ENCODE measurements at places on chromosomes 1 and 21. TPM values are rescaled to one million over a fixed set of nuclear protein-coding genes. Genes with fewer than 3 reads are reported as not detected.

GRCh38 chr1:17360272-17360956 lies 11.6 kb upstream of the PADI6 start:
- DNase-seq, result no peak

The NHLH2 gene
- total RNA-seq, result not detected

The LCE2A gene
- total RNA-seq, result not detected

GRCh38 chr1:67705735-67706453 lies 20.9 kb downstream of the GADD45A start:
- no peak for DNase-seq

DNA sequence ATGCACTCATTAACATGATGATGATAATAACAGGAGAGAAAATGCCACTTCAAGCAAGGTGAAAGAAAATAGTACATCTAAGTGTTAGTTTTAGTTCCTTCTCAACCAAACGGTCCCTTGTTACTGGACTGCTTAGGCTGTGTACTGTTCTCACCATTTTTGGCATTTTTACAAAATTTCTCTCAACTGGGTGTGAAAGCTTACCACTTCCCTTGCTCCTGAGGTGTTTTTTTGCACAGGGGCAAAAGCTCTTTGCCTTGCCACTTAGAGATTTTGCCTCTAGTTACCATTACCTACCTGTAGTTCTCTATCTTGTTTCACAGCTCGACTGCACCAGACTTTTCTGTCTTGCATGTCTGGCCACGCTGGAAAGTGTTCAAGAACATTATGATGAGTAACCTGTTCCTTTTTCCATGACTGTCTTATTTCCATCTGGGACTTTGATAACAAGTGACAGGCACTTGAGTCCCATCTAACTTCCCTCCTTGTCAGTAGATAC lies 10.7 kb downstream of the NEK7 start:
- DNase-seq, result peak; percentile 71

DNA sequence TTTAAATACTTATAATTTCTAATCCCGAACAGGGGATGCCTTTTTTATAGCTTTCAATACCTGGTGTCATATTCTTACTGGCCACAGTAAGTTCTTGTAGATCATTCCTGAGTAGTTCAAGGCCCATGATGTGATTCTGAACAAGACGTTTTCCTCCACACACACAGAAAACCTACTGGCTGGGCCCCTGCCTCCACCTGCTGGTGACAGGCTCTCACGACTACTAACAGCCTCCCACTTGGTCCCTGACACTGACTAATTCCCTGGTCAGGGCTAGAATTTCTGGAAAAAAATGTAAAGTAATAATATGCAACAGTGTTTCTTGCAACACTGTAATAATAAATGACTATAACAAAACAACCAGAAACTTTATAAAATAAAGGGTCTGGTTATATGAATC lies 50.4 kb upstream of the RIPK4 start:
- DNase-seq, result peak; percentile 65
